ENCODE measurements at places on chromosomes 3 and 15.

DNA sequence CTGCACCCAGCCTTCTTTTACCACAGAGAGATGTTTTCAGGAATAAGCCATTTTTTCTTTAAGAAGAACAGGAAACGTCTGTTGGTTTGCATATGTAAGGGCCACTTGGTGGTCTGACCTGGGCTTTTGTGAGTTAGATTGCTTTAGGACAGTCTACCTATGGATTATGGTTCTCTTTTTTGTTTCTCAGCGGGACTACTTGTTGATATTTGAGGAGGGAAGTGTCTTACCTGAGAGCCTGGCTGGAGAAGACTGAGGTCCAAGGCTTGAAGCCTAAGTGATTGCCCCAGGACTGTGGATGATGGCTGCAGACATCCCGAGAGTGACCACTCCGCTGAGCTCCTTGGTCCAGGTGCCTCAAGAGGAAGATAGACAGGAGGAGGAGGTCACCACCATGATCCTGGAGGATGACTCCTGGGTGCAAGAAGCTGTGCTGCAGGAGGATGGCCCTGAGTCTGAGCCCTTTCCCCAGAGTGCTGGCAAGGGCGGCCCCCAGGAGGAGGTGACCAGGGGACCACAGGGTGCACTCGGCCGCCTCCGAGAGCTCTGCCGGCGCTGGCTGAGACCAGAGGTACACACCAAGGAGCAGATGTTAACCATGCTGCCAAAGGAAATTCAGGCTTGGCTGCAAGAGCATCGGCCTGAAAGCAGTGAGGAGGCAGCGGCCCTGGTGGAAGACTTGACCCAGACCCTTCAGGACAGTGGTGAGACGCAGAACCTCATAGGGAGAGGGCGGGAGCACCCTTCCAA lies 3.0 kb downstream of the ZSCAN2 start:
- no peak for DNase-seq

DNA sequence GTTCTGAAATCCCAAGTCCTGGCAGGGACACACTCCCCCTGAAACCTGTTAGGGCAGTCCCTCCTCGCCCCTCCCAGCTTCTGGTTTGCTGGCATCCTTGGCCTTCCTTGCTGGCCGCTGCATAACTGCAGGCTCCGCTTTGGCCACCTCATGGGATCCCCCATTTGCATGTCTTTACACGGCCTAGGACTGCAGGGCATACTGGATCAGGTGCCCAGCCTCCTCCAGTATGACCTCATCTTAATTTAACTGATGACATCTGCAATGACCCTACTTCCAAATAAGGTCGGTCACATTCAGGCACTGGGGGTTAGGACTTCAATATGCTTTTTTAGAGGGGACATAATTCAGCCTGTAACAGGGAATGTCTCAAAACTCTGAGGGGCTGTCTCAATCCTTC lies 173.3 kb downstream of the RAB11A start:
- DNase-seq, result no peak

DNA sequence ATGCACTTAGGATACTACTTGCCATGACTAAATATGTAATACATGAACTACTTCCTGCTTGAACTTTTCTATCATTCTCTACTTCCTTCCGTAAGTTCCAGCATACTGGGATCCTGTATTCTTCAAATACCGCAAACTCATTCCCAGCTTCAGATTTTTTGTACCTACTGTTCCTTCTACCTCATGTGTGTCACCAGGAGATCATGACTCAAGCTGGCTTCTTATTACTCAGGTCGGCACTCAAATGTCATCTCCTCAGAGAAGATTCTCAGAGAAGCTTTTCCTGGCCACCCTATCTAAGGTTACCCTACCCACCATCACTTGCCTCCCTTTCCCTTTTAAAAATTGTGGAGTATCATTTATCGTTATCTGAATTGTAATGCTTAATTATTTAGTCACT lies 66.7 kb downstream of the RFX7 start:
- DNase-seq, result no peak

DNA sequence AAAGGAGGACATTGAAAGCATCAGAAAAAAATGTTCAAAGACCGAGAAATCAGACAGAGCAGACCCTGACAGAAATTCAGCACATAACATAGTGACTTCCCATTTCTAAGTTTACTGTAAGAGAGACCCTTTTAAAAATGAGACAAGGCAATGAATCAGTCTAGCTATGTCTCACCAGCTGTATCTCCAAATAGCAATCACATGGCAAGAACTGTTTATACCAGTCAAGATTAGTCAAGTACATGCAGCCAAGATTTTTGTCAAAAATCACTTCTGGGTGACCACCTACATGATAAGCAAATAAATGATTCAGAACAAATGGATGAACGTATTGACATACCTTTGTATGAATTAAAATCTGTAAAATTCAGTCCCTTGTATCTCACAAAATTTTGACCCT lies 138.0 kb downstream of the DTWD1 start:
- no peak for DNase-seq

DNA sequence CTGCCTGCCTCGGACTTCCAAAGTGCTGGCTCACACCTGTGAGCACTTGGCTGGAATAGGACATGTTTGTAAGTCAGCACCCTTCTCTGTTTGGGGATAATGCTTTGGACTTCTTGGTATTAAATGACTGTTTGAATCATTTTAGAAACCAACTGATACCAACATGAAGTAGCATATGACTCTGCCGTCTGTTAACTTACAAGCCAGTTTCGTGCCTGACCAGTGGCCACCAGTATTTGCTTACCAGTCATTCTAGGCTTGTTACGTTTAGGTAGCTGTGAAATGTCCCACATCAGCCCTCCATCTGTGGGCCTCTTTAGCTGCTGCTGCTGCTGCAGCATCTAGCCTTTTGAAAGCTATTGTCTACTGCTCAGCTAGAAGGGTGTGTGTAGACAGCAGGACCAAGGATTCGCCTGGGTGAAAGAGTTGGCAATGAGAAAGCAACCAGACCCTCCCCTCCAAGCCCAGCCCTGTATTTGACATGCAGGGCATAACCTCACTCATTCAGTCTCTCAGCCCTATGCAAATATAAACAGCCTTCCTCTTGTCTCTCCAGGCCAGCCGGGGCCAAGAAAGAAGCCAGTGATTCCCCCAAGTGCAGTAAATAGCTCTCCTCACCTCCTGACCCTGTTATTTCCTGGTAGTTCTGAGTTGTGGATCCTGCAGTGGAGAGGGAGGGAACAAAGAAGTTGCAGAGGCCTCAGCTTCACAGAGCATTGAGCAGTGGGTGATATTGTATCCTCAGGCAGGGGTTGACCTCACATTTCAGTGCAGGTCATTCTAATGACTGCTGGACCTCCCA lies 51.0 kb downstream of the NKIRAS1 start:
- no peak for DNase-seq

DNA sequence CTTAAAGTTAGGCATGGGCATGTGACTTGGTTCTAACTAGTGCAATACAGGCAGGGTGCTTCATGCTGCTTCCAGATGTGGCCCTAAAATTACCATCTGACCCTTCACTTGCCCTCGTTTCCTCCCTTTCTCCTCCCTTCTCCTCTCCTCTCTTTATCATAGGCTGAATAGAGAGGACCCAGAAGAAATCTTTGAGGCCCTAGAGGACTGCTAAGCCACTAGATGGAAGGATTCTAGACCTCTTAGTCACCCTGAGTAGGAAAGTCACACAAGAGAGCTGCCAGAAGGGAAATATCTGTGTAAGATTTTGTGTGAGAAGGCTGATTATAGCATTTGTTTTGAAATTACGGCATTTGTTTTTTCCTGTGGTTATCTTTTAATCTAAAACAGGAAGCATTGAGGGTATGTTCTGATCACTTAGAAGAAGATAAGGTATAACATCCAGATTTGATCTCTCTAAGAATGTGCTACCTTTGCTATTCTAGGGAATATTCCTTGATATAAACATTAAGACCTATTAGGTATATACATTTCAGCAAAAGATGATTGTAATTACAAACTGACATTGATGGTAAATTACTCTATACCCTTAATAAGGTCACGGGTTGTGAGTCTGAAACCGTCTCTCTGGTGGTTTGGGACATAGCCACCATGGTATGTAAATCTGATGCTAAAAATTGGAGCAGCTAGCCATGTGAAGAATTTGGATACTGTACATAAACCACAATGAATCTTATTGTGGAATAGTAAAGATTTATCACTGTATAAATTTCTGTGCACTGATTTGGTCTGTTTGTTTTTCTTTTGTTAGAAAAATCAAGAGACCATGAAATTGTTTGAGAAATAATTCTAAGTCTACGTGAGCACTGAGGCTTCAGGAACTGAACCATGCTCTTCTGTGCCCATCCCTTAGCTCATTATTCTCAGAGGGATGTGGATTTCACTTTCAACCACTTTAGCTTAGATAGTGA lies 84.1 kb downstream of the TP63 start:
- no peak for DNase-seq

GRCh38 chr15:82300883-82301282 lies 38.3 kb downstream of the SAXO2 start:
- no peak for DNase-seq

DNA sequence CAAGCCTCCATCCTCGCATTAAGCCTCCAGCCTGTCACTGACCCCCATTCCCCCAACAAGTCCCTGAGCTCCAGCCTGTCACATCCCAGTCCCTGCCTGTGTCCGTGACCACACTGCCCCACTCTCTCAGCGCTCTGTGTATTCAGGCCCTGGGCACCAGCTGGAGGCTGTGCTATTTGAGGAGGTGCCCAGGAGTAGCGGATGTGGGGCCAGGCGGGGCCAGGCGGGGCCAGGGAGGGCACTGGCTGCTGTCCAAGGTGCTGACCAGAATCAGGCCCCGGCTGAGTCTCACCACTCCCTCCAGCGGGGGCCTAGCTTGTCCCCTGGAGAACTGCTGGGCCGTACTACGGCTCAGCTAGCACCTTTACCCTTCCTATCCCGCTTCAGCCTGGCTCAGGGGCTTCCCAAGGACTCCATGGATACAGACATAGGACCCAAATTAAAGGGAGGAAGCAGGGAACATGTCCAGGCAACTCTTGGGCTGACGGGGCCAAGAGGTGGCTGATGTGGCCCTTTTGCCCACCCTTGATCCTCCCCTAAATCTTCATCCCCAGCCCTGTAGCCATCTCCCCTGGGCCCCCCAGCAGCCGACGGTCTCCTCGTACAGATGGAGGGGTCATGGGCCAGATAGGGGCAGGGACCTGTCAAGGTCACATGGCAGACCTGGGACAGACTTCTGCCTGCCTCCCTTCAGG lies 1.1 kb downstream of the HHATL start:
- no peak for DNase-seq

DNA sequence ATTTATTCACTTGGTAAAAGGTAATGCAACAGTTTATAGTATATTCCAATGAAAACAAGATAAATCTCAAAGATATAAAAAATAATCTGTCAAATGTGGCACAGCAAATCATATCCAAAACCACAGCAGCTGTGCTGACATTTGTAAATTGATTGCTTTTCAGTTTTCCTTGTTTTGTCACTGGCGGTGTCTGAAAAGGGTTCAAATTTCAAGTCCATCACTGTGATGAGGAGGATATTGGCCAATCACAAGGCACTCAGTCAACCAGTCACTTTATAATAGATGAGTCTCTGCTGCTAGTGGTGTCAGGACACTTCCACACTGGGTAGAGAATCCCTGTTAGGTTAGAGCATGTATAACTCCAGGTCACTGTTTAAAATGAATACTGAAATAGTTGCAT lies 154.8 kb downstream of the SLC9A9 start:
- DNase-seq, result no peak

GRCh38 chr3:20657560-20657959 lies 471.6 kb upstream of the SGO1 start:
- DNase-seq, result no peak

GRCh38 chr3:63295806-63296205 lies 17.7 kb downstream of the SYNPR start:
- DNase-seq, result no peak

GRCh38 chr3:48012659-48013058 lies 3.6 kb downstream of the MAP4 start:
- no peak for DNase-seq

GRCh38 chr3:157999246-157999645 lies 107.0 kb downstream of the SHOX2 start:
- no peak for DNase-seq

GRCh38 chr3:57226176-57226575 lies 1.4 kb upstream of the APPL1 start:
- no peak for DNase-seq

DNA sequence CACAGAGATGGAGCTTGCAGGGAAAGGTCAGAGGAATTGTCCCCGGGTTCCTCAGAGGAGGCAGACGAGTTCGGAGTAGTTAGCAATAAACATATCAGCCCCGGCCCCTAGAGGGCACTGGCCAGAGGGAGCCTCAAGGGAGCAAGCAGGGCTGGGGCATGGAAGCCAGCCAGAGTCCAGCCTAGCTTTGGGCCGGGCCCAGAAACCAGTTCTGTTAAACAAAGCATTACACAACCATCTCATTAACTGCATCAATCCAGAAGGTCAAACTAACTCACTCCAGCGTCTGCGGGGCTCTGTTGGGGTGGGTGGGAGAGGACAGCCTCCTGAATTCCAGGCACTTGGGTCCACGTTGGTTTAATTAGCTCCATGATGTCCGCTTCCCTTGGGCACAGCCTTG lies 41.0 kb upstream of the IREB2 start:
- no peak for DNase-seq

DNA sequence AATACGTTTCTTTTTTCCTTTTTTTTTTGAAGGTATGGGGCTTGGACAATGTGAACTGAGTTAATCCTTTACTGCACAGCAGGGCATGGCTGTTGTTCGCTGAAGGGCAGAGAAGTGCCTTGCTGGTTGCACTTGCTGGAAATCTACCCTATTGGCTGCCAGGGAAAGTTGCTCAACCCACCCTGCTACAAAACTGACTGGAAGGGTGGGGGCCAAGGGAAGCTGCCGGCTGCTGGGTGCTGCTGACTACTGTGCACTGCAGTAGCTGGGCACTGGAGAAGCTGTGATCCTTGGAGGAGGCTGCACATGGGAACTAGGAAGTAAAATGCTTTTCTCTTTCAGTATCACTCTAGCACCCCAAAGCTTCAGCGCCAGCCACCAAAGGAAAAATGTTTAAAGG lies 70.5 kb downstream of the ETV5 start:
- DNase-seq, result no peak

- DNase-seq, result no peak
Measured at GRCh38 chr3:166243511-166243910, 406.3 kb upstream of the BCHE start.
